Activated T-helper 2 cell treated with anti-CD3 and anti-CD28 coated beads, Interferon-gamma antibody, Interleukin-2, Interleukin-4, amounts not matched to agents 10 μg/mL and 5 μg/mL and 100 μg/mL, durations not matched to agents 14 hours and 24 hours and 36 hours (primary cell): ENCODE measurements at places on chromosomes 4 and X. TPM values are rescaled to one million over a fixed set of nuclear protein-coding genes. Genes with fewer than 3 reads are reported as not detected.

FOXP3 gene
- 28.9 and 29.4 TPM in 2 replicates for total RNA-seq

DNA sequence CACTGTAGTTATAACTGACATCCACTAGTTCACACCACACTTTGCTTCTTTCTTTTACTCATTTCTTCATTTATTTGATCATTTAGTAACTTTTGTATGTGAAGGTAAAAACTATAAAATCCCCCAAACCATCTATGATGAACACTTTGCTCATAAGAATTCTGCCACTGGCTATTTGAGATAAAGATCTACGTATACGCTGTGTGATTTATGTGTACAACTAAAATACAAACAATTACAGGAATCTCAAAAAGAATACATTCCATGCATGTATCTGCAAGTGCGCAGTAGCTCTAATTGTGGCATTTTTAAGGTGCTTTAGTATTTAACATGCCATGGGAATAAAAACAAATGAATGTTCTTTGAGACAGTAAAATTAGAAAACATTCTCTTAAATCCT is 156.9 kb upstream of the NAP1L5 start:
- DNase-seq, result no peak

- no peak for DNase-seq
Observed at GRCh38 chr4:157824021-157824420, 348.8 kb downstream of the GASK1B start.

GRCh38 chr4:176769514-176769913 is 23.2 kb downstream of the VEGFC start:
- no peak for DNase-seq

RENBP gene
- 11.4 and 12.4 TPM in 2 replicates for total RNA-seq

GRCh38 chrX:13147733-13148132 is 103.3 kb upstream of the FAM9C start:
- DNase-seq, result no peak

MAGEB1 gene
- not detected in 2 replicates for total RNA-seq

DNA sequence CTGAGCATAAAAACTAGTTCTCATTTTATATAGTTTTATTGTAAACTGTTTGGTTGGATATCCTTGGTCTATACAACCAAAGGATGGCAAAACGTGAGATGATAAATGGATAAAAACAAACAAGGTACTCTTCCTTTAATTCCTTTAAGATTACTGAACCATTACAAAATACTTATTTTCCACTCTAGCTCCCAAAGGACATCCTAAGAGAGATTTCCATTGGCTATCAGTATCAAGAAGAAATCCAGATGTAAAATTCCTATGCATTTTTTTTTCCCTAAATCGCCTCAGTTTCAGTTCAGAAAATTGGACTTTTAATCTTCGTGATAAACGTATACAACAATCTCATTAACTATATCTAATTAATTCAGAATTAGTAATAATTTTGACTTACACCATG is 2.3 kb downstream of the FBXL5 start:
- DNase-seq, result no peak

INTS12 gene
- total RNA-seq, result 18.5 and 22.0 TPM in 2 replicates

DNA sequence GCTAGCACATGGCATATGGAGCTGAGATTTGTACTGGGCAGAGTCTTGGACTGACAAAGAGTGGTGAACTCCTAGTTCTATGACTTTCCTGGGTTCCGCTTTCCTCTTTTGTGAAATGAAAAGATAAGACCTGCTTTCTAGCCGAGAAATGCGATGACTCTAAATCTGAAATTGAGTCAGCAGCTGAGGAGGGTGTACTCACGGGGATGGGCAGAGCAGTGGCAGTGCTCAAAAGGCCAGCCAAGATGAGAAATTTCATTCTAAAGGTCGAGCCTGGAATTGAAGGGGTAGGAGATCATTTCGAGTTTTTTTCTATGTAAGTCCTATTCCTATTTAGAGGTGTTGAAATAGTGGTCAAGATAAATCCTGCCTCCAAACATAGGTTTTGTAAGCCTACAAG is 47.0 kb downstream of the NUDT9 start:
- DNase-seq, result no peak

DNA sequence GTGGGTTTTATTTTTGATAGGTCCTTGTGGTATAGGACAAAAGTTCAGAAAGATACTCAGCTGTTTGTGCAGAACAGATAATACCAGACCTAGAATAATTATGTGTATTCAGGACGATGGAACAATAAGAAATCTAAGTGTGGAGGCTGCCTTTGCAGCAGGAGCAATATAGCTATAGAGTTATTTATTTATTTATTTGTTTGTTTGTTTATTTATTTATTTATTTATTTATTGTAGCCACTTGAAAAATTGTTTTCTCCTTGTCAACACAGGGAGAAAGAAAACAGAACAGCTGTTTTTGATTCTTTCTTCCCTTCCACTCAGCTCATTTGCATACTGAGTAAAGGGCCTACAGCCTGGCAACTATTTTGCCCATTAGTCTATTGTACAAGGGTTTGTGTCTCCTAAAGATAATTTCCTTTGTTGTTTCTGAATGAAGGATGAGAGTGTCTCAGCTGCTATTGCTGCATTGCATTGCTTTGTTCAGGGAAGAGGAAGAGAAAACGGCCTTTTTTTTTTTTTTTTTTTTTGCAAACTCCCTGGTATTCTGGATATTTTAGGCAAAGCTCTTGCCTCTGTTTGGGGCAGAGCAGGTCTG is 56.0 kb upstream of the ESX1 start:
- no peak for DNase-seq

DNA sequence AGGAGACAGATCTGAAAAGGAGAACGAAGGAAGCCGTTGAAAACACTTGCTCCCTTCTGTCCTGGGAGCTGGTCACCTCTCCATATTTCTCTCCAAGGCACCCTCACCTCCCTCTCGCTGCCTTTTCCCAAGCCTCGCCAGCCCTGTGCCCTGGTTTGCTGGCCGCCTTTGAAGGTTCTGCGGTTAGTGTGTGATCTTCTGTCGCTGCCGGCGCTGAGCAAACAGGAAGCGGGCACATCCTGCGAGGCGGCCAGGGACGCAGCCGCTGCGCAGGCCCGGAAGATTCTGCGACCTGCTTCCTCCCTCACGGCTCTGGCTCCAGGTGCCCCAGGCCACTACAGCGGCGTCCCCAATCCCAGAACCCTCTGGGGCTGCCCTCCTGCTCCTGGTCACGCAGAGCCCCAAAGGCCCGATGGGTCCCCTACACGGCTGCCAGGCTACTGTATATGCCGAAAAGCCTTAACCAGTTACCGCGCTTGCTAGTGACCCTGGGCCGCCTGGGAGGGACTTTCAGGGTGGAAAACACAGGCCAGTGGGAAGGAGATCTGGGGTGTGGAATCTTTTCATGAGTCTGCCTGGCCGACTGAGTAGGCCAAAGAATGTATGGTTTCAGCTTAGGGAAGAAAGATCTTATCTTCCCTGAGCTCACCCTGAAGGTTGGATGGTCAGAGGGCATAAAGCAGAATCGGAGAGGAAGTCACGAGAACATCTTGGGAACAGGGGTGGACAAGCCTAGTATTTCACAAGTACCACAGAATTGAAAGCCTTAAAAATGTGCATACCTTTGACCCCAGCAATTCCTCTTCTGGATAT is 2.3 kb upstream of the SASH3 start:
- DNase-seq, result peak; percentile 64

DNA sequence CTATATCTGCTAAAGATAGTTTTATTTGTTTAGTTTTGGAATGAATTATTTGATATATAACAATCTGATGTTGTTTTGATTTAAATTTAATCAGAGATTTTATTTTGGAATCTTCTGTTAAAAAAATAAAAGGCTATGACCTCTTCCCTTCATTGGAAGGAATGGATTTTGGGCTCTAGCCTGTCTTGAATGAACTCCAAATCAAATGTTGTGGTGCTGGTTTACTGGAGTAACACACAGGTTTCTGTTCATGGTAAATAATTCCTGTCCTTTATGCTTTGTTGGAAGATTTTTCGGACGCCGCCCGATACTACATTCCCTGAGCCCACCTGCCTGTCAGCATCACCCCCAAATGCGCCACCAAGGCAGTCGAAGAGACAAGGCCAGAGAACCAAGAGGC is 291.1 kb downstream of the ARHGAP10 start:
- no peak for DNase-seq

DDX53 gene
- total RNA-seq, result not detected in 2 replicates

GRCh38 chr4:7134737-7135388 is 57.5 kb upstream of the SORCS2 start:
- no peak for DNase-seq

CFAP47 gene
- not detected in 2 replicates for total RNA-seq

DNA sequence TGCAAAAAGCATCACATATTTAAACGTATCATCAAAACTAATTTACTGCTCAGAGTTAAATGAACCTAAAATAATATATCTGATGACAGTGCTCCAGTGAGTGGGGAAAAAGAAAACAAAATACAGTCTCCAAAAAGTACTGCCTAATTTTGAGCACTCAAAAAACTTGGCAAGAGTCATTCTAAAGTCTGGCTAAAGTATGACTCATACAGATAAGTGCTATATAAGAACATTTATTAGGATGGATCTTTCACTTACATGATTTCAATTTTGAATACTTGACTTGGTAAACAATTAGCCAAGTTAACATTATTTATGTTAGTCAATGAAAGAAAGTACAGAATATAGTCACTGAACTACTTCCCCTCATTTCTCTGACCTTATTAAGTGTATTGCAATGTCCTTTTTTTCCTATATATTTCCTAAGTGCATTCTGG is 27.2 kb downstream of the FBXO8 start:
- DNase-seq, result no peak

- no peak for DNase-seq
Observed at GRCh38 chr4:156321203-156321602, 367.5 kb upstream of the CTSO start.

DNA sequence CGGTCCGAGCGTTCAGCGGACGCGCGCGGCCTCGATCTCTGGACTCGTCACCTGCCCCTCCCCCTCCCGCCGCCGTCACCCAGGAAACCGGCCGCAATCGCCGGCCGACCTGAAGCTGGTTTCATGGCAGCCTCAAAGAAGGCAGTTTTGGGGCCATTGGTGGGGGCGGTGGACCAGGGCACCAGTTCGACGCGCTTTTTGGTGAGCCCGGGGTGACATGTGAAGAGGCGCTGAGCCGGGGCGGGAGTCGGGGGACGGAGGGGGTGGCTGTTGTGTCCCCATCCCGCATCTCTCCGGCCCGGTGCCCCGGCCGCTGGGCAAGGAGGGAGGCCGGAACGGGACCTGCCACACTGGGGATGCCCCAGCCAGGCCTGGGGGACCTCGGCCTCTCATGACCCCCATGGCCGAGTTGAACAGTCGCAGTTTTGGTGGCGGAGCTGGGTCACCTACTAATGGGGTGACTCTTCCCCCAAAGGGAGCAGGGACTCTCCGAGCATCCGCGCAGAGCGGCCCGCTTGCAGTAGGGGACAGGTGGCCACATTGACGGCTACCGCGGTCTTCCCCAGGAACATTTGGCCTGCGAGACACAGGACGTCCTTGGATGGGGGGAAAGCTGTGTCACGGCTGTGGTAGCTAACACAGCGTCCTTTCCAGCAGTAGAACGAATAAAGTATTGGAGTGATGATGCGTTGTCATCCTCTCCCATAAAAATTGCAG is at the start of gene GK:
TSS of gene GK (plus strand) at position 9 of the 717 bp plus-strand sequence. CDS start at position 124, 115 bp downstream.
- no peak for DNase-seq

DNA sequence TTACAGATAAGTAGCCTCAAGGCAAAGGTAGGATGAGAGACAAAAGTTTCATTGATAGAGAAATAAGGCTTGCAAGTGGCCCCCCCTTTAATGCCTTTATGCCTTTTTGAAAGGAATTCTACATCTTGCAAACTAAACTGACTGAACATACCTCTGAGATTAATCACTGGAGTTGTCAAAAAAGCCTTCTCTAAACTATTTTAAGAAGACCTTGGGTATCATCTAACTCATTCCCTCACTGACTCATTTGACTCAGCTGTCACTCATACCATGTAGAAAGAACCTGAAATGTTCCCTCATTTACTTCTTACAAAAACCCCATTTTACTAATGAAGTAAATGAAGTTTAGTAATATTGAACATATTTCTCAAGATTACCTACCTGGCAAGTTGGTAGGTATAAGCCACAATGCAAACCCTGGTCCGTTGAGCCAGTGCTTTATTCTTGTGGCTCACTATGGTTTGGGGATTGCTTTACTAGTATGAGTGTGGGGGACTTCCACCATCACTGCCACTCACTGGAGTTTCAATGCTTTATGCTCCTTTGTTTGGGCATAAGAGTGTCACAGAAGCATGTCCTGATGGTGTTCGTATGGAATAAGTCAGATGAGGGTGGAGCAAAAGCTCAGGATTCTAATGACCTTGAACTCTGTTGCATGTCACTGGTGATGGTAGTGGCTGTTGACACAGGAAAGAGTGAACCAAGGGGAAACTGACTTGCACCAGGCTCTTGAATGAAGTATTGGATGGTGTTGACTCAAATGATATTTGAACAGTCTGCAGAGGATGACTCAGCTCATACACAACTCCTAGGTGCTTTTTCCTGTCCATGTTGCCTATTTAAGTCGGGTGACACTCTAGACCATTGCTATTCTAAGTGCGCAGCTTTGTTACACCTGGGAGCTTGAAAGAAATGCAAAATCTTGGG is 305.5 kb upstream of the EMCN start:
- DNase-seq, result peak; percentile 9

FATE1 gene
- total RNA-seq, result not detected in 2 replicates

DNA sequence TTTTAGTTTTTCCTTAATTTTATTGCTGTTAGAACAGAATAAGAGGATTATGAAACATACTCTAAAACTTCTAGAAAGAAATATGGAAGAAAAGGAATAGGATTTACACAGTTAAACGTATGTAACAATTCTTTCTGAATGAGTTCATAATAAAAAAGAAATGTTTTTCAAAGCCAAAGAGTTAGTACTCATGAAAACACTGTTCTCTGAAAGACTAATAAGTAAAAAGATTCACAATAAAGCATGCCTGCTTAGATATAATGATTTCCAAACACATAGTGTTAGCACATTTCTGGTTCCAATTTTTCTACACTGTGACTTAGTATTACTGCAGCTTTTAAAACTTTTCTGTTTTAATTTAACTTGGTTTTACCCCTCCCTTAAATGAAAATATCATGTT is 49.8 kb upstream of the PRSS48 start:
- no peak for DNase-seq
